Right cardiac atrium (tissue), 5 donors: ENCODE measurements at places on chromosomes 3 and 15. TPM values are rescaled to one million over a fixed set of nuclear protein-coding genes. Genes with fewer than 3 reads are reported as not detected.

- DNase-seq, result no peak
Measured at GRCh38 chr15:66085128-66085527, 168.4 kb downstream of the MEGF11 start.

DNA sequence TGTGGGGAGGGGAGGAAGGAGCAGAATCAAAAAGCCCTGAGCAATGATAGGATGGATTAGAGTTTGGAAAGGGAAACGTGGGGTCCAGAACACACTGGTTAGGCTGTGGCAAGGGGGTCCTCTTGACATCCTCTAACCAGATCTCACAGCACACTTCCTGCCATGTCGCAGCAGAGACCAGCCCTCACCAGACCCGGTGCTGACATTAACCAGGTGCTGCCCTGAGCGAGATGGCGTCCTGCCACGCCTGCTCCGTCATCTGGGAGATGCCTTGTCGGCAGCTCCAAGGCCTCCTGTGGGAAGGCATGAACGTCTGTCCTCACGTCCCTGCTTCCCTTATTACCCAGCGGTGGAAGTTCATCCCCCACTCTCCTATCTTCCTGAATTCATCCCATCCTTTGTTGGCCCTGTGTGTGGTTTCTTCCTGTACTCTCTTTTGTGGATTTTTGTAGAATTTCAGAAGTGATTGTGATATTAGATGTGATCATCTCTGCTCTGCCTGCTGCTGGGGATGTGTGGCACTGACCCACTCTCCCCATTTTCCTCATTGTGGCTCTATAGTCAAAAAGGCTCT is 29.4 kb upstream of the MYZAP start:
- peak; percentile 77 for DNase-seq

- peak; percentile 63 for DNase-seq
Measured at GRCh38 chr15:98648654-98649471, 524 bp downstream of the IGF1R start.

- peak; percentile 82 for DNase-seq
Measured at GRCh38 chr15:76196269-76197231, 114.7 kb downstream of the ETFA start.

- peak; percentile 51 for DNase-seq
Measured at GRCh38 chr15:75198560-75199356, 2.9 kb upstream of the C15orf39 start.

DNA sequence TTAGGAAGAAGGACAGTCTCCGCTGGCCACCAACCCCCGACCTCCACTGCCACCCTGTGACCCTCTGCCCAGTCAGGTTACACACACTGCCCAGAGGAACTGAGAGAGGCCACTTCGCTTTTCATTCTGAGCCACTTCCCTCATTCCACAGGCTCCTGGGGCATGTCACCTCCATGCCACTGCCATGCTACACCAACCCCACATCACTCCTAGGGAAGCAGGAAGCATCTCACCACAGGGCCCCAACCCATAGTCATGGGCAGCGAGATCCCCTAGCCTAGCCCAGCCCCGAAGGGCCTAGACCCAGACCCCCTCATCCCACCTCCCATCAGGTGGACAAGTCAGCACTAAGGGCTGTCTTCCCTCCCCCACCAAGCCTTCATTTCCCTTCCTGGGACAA is 1.4 kb downstream of the PLCB2 start:
- DNase-seq, result no peak

DNA sequence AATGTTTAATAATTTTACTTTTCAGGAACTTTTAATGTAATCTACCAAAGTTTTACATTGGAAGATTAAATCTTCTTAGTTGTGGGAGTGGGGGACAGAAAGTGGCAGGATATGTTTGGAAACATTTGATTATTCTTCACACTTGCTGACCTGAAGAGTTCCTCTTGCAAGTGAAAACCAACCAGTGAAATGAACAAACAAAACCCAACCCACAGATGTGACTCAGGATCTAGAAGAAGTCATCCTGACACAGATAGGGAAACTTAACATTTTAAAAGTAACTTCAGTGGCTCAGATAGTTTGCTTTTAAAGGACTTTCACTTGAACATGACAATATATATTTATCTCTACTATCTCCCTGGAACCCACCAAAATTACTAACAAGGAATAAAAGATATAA is 55.4 kb downstream of the ASTE1 start:
- no peak for DNase-seq

Gene MORC1
- not detected for total RNA-seq

Gene GPR149
- not detected for total RNA-seq

Gene AADAC
- total RNA-seq, result 0.44 TPM

Gene LRCH3
- total RNA-seq, result 27.0 TPM
